ENCODE measurements at places on chromosomes 1 and 21.

- DNase-seq = peak; percentile 99
Measured at GRCh38 chr21:33641352-33642026, at the start of gene CRYZL1. TSS of gene CRYZL1 (minus strand) at chr21:33641741. CDS start at chr21:33631551, 10,190 bp downstream.

DNA sequence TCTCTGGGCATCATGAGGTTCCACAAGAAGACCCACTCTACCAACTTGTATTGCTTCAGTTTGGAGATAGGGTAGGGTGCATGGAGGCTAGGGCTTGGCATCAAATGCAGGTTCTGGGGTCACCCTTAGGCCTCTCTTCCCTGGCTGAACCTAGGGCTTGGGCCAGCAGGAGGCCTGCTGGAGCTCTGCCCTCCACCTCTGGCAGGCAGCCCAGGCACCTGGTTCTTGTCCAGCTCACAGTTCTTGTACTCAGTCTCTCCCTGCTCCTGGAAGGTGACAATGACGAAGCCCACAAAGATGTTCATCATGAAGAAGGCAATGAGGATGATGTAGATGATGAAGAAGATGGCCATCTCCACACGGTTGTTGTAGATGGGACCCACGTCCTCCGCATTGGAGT lies 37.5 kb upstream of the KIF21B start:
- DNase-seq = no peak

DNA sequence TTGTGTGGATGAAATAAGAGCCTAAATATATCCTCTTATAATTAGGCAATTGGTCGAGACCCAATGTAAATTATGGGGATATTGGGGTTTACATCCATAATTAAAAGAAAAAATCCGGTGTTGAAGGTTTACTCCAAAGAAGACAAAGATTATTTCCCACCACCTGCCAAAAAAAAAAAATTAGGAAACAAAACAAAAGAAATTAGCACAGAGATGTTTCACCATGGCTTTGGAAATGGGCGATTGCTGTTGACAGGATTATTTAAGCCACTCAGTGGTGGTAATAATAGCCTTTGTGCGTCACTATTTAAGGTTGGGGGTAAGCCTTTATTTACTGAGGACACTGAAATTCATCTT lies 585 bp upstream of the GLRX2 start:
- no peak for DNase-seq

DNA sequence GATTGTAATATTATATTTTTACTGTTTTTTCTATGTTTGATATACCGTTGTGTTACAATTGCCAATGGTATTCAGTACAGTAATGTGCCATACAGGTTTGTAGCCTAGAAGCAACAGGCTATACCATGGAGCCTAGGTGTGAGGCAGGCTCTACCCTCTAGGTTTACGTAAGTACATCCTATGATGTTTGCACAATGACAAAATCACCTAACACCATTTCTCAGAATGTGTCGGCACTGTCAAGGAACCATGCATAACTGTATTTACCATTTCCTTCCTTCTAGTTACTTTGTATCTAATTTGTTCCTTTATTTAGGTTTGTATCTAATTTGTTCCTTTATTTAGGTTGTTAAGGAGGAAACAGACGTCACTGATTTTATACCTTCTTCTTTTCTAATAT lies 9.9 kb downstream of the NPHP4 start:
- no peak for DNase-seq

- peak; percentile 47 for DNase-seq
Measured at GRCh38 chr1:56077206-56077605, 502.2 kb downstream of the PLPP3 start.

DNA sequence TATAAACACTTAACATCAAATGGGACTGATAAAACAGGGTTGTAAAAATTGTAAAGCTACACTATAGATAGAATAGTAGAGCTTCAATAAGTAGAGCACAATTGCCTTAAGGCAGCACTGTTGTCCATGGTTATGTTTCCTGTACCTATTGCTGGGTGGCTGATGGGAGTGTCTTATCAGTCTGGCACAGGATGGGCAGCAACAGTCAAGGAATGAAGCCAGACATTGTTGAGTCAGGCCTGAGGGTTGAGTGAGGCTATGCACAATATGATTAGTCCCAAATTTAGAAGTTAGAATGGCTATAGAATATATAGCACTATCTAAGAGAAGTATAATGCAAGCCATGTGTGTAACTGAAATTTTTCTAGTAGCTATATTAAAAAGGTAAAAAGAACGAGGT lies 25.0 kb upstream of the CD1D start:
- DNase-seq = no peak

GRCh38 chr1:110540891-110541685 lies 22.1 kb upstream of the KCNA10 start:
- DNase-seq = no peak

- peak; percentile 70 for DNase-seq
Measured at GRCh38 chr1:92804721-92805201, 19.9 kb upstream of the EVI5 start.

DNA sequence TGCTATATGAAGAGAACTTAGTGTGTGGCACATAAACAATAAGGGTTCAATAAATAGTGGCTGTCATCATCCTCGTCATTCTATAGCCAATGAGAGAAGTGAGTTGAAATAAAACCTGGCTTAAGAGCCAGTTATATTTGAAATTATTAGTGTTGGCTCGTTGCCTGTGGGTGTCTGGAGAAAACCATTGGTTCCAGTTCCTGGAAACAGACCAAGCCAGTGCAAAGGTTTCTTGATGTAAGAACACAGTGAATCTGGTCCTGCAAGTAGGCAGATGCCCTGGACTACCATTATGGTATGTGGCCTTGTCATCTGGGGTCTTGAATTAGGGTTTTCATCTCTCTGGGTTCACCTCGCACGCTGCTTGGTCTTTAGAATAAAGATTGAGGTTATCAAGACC lies 43.3 kb downstream of the URB2 start:
- peak; percentile 48 for DNase-seq

- DNase-seq = no peak
Measured at GRCh38 chr1:30377230-30378002, 346.0 kb downstream of the MATN1 start.

GRCh38 chr1:25673456-25673855 lies 56.9 kb downstream of the MAN1C1 start:
- DNase-seq = no peak

GRCh38 chr1:56227401-56227800 lies 352.0 kb downstream of the PLPP3 start:
- no peak for DNase-seq

GRCh38 chr1:235650341-235651169 lies 971 bp upstream of the GNG4 start:
- no peak for DNase-seq

DNA sequence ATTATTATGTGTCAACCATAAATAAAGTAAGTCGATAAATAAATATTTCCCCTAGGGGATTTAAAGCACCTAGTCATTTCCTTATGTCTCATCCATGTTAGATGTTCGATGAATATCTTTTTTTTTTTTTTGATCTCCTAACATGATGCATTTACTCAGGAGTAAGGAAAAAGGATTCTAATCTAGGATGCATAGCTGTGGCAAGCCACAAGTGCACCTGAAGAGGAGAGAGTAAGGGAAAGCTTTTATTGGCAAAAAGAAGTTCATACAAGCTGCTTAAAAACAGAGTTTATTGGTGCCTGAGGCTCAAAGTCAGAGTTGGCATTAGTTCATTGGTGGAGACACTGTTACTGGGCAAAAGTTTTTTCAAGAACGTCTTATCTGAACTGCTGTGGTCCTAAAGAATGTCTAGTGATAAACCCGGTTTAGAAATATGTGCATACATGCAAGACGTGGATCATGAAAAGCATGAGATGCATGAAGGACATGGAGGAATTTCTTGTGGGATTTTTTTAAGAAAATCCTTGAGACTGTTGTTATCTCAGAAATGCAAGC lies 51.7 kb downstream of the SWT1 start:
- no peak for DNase-seq

All from fibroblast of gingiva (primary cell).